ENCODE measurements at places on chromosomes 2 and 18.

DNA sequence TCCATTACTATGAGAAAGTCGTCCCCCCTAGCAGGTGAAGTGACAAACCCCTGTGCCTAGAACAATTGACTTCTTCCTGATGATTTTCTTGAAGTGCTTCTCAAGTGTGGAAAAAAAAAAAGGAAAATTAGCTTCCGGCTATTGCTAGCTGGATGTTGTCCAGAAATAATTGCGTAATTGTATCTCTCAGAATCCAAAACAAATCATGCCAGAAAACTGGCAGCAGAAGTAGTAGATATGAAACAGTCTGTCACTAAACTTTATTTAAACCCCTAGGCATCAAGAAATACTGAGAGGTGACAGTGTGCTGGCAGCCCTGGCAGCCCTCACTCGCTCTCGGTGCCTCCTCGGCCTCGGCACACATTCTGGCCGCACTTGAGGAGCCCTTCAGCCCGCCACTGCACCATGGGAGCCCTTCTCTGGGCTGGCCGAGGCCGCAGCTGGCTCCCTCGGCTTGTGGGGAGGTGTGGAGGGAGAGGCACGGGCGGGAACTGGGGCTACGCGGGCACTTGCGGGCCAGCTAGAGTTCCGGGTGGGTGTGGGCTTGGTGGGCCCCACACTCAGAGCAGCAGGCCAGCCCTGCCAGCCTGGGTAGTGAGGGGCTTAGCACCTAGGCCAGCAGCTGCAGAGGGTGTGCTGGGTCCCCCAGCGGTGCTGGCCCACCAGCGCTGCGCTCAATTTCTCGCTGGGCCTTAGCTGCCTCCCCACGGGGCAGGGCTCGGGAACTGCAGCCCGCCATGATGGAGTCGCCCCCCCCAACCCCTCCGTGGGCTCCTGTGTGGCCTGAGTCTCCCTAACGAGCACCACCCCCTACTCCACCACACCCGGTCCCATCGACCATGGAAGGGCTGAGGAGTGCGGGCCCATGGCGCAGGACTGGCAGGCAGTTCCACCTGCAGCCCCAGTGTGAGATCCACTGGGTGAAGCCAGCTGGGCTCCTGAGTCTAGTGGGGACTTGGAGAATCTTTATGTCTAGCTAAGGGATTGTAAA lies 80.5 kb upstream of the ABCA12 start:
- DNase-seq: no peak

DNA sequence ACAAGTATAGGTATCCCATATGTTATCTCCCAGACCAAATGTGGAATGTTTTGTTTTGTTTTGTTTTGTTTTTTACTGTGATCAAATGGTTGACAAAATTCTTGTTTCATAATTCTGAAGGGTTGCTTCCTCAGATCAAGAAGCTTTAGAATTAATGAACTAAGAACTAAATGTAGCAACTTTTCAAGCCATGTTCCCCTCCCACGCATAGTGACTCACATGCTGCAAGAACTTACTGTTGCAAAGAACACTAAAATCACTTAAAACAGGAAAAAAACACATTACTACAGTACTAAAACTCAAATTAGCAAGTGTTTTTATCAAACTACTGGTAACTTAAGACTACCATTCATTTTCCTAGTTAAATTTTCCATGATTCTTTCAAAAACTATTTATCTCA lies 30.6 kb downstream of the HNRNPLL start:
- DNase-seq: peak; percentile 98

- no peak for DNase-seq
Observed at GRCh38 chr2:80323610-80324009, 19.1 kb upstream of the LRRTM1 start.

GRCh38 chr2:60324536-60324935 lies 228.9 kb downstream of the BCL11A start:
- no peak for DNase-seq

DNA sequence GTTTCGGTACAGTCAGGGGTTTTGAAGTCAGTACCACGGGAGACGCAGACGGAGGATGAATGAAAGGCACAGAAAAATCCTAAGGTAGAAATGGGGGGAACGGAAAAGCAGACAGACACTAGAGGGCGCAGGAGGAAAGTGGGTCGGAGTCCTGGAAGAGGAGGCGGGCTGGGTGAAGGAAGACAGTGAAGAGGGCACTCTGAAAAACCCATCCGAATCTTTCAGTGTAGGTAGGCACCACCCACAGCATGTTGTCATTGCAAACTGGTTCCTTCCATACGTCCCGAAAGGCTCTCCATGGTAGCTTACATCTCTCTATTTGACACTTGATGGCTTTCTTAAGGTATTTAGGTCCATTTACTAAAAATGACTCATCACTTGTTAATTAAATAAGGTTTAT lies 18.5 kb upstream of the ZNF236 start:
- DNase-seq: peak; percentile 49

GRCh38 chr2:151204756-151205155 lies 56.9 kb downstream of the RBM43 start:
- no peak for DNase-seq

- peak; percentile 62 for DNase-seq
Observed at GRCh38 chr18:45106331-45106774, 425.7 kb downstream of the SETBP1 start.

DNA sequence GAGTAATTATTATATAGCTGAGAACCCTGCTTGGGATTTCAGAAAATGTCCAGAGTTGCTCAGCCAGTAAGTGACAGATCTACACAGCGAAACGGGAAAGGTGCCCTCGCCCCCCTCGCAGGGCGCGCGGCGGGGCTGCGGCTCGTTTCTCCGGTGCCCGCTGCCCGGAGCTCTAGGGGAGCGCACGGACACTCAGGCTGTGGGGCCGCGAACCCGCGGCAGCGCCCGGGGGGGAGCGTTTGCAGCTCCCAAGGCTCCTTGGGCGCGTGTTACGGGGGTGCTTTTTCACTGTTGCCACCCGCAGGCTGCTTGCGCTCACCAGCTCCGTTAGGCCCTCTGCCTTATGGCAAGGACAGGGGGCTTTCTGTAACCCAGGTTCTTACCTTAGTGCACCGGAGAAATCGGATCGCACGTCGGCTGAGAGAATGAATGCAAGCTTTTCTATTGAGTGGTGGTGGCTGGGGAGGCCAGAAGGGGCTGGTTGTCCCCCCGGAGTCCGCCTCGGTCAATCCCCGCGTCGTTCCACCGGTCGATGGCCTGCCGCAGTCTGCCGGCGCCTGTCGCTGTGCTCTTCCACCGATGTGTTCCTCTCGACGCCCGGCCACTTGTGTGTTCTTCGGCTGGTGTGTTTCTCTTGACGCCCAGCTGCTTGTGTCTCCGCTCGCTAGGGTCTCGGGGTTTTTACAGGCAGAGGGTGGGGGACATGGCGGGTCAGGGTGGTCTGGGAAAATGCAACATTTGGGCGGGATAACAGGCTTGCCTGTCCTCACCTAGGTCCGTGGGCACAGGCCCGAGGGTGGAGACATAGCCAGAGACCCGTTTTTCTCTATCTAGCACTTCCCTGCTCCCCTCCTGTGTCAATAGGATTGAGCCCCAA lies 758.8 kb upstream of the DDX18 start:
- DNase-seq: no peak

DNA sequence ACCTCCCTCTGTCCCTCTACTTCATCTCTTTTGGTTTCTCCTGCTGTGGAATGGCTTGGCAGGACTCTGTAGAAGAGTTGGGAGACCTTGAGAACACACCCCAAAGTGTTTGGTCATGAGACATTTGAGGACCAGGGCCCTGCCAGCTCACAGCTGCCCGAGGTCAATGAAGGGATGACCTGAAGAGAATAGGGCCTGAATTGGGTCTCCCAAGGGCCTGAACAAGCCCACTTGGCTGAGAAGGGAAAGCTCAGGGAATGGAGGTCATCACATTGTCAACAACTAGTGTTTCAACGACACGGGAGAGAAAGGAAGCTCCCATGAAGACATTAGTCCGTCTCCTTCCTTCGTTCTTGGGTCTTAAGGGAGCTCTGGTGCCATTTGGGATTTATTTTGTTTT lies 52.8 kb downstream of the TTC32 start:
- DNase-seq: no peak

DNA sequence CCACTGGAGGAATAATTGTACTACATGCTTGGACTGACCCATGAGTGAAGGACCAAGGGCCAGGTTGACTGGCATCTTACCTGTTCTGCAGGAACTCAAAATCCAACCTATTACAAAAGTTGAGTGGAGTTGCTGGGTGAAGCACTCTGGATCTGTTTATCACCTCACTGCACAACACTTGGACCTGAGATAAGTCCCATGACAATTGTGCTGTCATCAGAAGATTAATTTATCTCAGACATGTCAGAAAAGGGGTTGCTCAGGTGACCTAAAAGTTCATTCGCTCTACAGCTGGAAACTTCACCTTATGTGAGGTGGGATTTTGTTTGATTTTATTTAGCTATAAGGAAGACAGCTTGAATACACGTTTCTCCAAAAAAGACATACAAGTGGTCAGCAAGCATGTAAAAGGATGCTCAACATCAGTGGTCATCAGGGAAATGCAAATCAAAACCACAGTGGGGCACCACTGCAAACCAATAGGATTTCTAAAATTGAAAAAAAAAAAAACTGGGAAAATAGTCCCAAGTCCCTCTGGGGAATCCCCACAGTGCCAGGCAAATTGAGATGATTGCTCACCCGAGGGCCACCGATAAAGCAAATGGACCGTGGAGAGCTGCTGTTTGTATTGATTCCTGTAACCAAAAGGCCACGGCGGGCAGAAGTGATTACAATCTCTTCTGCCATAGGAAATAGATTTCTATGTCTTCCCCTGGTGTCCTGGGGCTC lies 65.8 kb upstream of the SLC35F5 start:
- no peak for DNase-seq

- DNase-seq: no peak
Observed at GRCh38 chr2:85802354-85803103, 48.7 kb downstream of the ATOH8 start.

- no peak for DNase-seq
Observed at GRCh38 chr2:150530168-150530567, 42.7 kb upstream of the RND3 start.

Measured in inflammatory macrophage treated with lipopolysaccharide for 4 hours (primary cell).